Uterus (tissue), 4 donors: ENCODE measurements at places on chromosomes 2 and 18. TPM values are rescaled to one million over a fixed set of nuclear protein-coding genes. Genes with fewer than 3 reads are reported as not detected.

- H3K27me3 ChIP-seq, result no peaks in the 10 kb centered on the region
- no peak overlapping the region for H3K27ac ChIP-seq
- no peaks in the 10 kb centered on the region for H3K36me3 ChIP-seq
- no peak overlapping the region for H3K4me3 ChIP-seq
- no peak for DNase-seq
Observed at GRCh38 chr2:41605914-41606313, 441.9 kb upstream of the PKDCC start.

GRCh38 chr18:60411715-60412114 is 39.1 kb upstream of the MC4R start:
- H3K27ac ChIP-seq, result no peak overlapping the region
- no peaks in the 10 kb centered on the region for H3K27me3 ChIP-seq
- H3K36me3 ChIP-seq, result no peaks in the 10 kb centered on the region

DNA sequence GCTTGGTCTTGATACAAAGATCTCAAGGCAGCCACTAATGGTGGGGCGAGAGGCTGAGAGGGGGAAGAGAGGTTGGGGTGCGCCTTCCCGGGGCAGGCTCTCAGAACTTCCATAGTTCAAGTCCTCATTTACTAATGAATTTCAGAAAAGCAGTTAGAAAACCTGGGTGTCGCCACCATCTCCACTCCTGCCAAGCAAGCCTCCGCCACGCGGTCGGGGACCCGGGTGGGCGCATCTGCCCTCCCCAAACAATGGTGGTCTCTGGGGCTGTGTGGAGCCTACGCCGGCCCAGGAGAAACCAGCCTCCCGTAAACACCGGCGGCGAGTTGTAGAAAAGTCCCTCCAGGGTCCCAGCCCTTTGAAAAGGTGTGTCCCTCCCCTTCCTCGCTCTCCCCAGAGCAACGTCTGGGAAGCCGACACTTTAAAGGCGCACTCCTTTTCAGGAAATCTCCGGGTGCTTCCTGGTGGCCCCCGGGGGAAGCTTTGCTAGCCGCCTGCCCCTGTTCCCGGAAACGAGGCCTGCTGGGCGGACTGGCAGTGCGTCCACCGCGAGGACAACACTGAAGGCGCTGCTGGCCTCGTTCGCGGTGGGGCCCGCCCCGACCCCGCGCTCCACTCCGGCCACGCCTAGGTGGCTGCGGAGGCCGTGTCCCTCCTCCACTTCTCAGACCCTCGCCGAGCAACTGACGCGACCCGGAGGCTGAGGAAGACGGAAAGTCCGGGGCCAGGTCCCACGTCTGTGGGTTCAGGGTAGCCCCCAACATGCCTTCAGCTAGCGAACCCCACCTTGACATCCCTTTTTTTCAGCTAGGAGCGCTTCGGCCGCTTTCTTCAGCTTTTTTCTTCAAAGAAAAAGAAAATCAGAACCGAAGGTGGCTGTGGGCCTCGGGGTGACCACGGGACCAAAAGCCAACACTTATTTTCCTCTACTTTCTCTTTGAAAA is 16.8 kb downstream of the EVX2 start:
- no peaks in the 10 kb centered on the region for H3K4me1 ChIP-seq
- no peaks in the 10 kb centered on the region for H3K36me3 ChIP-seq
- H3K4me3 ChIP-seq, result no peak overlapping the region
- no peak overlapping the region for H3K27ac ChIP-seq
- peaks cover 29% of the 10 kb centered on the region for H3K27me3 ChIP-seq

DNA sequence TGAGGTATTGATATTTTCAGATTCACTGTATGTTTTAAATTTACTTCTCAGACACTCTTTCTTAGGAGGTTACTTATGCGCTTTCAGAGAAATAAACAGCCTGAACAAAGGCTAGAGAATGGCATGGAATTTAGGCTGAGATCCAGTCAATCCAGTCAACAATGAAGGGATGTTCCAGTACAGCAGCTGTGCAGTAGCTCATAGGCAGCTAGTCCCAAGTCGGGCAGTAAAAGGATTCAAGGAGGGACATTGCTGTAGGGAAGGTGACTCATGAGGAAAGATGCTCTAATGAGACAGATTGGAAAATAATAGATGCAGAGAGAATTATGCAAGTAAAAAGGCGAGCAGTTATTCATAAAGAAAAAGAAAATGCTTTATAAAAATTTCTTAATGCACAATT is 397.9 kb upstream of the RGPD4 start:
- no peak for DNase-seq
- H3K27me3 ChIP-seq, result no peaks in the 10 kb centered on the region
- H3K4me1 ChIP-seq, result no peaks in the 10 kb centered on the region
- H3K36me3 ChIP-seq, result no peaks in the 10 kb centered on the region
- H3K27ac ChIP-seq, result no peak overlapping the region

DNA sequence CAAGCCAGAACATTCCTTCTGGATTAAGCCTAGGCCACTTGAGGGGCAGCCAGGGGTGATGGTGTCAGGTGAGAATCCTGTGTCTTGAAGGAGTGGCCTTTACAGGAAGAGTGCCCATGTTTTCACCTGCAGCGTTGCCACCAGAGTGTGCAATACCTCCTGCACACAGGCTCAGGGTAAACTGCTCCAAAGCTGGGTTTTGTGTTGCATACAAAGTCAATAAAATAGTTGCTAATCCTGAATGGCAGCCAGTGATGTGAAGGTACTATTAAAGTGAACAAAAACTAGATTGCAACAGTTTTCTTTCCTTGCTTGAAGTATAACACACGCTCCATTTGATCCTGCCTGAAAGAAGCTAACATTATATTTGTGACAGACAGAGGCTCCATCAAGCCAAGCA is 64.4 kb upstream of the NRP2 start:
- DNase-seq, result no peak
- H3K4me3 ChIP-seq, result no peak overlapping the region
- no peaks in the 10 kb centered on the region for H3K27me3 ChIP-seq

Gene DSG4
- not detected for total RNA-seq

Gene AKAIN1
- total RNA-seq, result not detected
